ENCODE measurements at places on chromosomes 11 and 22.

DNA sequence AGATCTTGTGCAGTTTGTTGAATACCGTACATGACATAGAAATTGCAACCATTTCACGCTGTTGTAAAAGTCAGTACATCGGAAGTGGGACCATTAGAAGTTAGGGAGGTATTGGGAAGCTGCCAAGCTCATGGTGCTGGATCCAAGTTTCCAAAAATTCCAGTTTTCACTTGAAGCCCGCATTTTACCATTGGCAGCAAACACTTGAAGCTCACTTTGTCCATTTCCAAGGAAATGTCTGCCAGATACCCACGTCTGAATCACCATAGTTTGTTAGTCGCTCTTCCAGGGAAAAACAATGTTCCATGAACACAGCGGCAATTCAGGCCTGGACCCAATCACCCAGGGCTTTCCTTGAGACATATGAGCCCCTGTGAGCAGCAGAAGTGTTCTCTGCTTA, 22.6 kb upstream of the PARVB start:
- DNase-seq: no peak

GRCh38 chr11:60629399-60629798, 70.0 kb upstream of the MS4A8 start:
- DNase-seq: no peak

DNA sequence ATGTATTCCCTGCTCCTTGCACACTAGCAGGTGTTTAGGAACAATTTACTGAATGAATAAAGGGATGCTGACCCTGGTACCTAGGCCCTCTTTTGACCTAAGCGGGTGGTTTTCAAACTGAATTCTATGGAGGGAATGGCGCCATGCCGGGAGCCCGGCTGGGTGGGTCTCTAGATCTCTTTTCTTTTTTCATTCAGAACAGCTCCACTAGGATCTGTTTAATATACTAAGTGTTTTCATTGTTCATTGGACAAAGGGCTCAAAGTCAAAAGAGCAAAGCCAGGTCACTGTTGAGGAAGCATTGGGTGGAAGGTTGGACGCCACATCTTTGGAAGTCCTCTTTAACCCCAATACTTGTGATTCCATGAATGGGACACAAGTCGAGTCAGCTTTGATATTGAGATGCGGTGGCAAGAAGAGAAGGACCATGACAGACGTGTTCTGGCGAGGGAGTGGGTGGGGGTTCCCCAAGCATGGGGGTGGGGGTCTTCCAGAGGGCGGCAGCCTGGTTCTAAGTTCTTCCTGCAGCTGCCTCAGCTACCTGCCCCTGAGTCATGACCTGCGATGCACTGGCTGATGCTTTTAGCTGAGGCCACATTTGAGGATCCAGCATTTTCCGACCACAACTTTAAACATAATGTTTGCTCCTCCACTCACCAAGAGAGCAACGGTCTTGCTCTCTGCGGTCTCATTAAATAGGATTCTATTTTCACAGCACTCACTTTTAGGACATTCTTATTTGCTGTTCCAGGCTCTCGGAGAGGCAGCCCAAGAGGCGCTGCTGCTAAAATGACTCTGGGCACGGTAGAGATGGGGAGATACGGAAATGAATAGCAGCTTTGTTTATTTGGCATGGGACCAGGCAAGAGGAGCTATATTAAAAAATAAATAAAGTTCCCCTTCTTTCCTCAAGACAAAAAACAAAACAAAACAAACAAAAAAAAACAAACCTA, 100.6 kb downstream of the FBXO7 start:
- DNase-seq: no peak

DNA sequence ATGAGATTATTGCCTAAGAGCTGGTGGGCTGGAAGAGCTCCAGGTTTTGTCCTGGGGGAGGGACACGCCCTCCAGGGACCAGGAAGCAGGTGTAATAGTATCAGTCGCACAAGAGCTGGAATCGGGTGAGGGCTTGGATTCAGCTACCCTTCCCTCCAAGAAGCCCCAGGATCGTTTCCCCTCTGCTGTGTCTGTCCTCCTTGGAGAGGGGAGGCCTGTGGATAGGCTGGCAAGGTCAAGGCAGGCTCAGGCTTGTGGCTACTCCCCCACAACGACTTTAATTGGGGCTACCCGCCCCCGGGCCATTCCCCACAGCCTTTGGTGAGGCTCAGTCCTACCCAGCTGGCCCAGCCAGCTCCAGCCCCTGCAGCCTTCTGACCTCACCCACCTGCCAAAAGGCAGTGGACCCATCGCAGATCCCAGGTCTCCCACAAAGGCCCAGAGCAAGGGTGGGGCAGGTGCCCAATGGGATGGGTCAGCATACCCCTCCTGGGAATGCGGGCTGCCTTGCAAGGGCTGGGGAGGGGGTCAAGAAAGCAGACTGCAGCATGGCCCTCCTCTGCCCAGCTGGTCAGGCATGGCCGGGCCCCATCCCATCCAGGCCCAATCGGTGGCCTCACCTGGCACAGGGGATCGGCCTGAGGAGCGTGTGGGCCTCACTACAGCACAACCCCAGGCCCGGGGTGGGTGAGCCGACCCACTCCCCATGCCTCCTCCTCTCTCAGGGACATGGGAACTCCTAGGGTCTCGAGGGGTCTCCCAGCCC, 1.0 kb downstream of the CTSD start:
- DNase-seq: no peak

DNA sequence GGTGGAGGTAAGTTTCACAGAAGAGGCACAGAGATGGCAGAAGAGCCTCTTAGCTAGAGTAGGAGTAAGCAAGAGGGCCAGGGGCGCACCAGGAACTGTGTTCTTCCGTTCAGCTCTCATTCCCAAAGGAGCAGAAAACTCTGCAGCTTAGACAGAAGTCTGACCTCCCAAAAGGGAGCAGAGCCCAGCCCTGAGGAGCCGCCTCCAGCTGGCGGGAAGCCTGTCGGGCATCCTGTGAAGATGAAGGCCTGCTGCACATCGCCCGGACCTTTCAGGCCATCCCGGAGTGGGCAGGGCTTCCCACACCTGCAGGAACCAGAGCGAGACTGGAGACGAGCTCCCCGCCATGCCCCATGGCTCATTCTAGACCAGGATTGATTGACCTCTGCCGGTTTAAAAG, 1102.8 kb downstream of the BRD1 start:
- no peak for DNase-seq

DNA sequence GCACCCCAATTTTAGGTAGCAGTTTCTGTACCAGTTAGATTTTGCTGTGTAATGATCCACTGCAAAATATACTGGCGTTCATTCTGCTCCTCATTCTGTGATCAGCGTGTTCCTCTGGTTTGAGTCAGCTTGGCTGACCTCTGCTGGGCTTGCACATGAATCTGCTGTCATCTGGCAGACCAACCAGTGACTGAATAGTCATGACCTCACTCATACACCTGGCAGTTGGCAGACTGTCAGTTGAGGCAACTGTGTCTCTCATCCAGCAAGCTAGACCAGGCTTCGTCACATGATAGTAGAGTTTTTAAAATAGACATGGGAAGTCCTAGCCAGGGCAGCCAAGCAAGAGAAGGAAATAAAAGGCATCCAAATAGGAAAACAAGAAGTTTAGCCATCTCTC, 316.3 kb upstream of the LARGE1 start:
- no peak for DNase-seq
